Cardiac muscle cell (in vitro differentiated cells and primary cell): ENCODE measurements at places on chromosomes 2 and 18. TPM values are rescaled to one million over a fixed set of nuclear protein-coding genes. Genes with fewer than 3 reads are reported as not detected.

DNA sequence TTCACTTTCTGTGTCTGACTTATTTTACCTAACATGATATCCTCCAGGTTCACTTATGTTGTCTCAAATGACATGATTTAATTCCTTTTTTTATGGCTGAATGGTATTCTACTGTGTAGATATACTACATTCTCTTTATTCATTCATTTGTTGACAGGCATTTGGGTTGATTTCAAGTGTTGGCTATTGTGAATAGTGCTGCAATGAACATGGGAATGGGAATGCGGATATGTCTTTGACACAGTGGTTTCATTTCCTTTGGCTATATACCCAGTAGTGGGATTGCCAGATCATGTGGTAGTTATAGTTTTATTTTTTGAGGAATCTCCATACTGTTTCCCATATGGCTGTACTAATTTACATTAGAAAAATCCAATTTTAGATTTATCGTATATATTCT is 195.4 kb upstream of the KLHL14 start:
- no peak overlapping the region for H3K27ac ChIP-seq
- no peak for DNase-seq
- H3K4me3 ChIP-seq = no peak overlapping the region
- H3K27me3 ChIP-seq = no peaks in the 10 kb centered on the region

DNA sequence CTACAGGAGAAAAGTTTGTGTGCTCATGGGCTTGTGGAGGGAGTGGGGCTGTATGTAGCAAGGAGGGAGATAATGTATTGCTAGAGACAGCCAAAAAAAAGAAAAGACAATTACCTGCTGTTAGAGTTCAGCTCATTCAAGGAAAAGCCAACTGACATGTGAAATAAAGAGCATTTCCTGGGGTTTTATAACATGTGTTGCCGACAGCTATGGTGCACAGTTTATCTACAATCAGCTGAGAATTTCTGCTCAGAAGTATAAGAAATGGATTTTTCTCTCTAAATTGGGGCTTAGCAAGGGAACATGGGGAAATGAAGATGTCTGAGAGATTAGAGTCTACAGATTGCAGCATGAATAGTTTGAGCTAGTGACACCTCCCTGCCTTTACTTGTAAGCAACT is 674.1 kb downstream of the SUCLG1 start:
- no peak overlapping the region for H3K27ac ChIP-seq
- H3K27me3 ChIP-seq = no peaks in the 10 kb centered on the region
- no peak for DNase-seq
- H3K4me1 ChIP-seq = no peaks in the 10 kb centered on the region

DNA sequence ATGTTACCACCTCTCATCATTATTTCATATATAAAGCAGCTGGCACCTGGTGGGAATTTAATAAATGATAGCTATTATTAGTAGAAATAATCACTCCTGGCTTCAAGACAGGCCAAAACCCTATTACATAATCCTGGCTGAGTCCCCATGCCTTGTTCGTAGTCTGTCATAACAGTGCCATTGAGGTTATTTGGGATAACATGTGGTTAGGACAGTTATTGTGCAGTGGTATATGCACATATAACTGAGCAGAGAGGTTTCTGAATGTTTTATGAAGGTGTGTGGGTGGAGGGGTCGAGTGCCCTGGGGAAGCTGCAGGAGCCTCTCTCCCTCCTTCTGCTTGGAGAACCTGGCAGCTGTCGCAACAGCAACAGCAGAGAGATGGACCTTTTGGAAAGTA is 162.4 kb upstream of the NABP1 start:
- no peaks in the 10 kb centered on the region for H3K27me3 ChIP-seq
- no peak for DNase-seq
- no peak overlapping the region for H3K4me3 ChIP-seq
- H3K27ac ChIP-seq = no peak overlapping the region
- no peaks in the 10 kb centered on the region for H3K4me1 ChIP-seq
- no peaks in the 10 kb centered on the region for H3K36me3 ChIP-seq

Gene CDH20
- not detected in 2 replicates for total RNA-seq

Gene HOXD13
- total RNA-seq = not detected in 2 replicates
